ENCODE measurements at places on chromosomes 11 and 22.

- no peak for DNase-seq
Observed at GRCh38 chr11:125242141-125242775, 77.7 kb downstream of the PKNOX2 start.

- no peak for DNase-seq
Observed at GRCh38 chr22:48751539-48752437, 1075.9 kb downstream of the BRD1 start.

GRCh38 chr11:91097083-91097482, 874.2 kb upstream of the CHORDC1 start:
- DNase-seq, result no peak

DNA sequence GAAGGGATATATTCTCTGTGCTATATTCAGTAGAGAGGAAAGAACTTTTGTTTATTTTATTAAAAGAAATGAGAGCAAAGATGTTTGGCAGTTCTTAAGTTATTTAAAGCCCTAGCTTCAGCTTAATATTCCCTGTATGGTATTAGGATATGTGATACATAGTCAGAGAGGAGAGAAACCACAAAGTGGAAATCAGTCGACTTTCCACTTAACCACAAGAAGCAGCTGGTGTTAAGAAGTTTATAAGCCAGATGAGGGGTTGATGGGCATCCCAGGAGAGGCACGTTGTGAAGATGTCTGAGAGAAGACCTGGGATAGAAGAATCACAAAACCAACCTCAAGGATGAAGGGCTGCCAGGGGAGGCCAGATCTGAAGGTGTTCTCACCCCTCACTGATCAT, 23.3 kb upstream of the PHF21B start:
- DNase-seq, result no peak

DNA sequence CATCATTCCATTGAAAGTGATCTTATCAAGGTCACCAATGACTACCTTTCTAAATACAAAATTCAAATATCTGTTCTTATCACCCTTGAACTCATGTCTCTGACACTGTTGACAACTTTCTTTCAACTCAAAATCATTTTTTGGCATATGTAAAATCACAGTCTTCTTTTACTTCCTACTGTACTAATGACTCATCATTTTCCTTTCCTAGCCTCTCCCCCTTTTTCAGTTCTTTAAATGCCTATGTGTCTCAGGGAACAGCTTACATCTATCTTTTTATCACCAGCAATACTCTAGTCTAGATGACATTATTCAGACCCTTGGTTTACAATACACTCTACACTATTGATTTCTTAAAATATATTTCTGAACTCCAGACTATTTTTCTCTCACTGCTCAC, 2220.7 kb upstream of the RAG2 start:
- no peak for DNase-seq

- DNase-seq, result no peak
Observed at GRCh38 chr11:65224930-65225278, 36.9 kb upstream of the POLA2 start.

All from activated CD4-positive, alpha-beta T cell treated with anti-CD3 and anti-CD28 coated beads for 36 hours (primary cell).